Activated CD4-positive, alpha-beta T cell treated with anti-CD3 and anti-CD28 coated beads, Interleukin-2, amount 10 ng/mL, durations not matched to agents 24 days and 14 days (primary cell): ENCODE measurements at places on chromosomes 12 and 14.

- DNase-seq: no peak
These were observed 37.9 kb downstream of the PTPN21 start for GRCh38 chr14:88516861-88517357.

DNA sequence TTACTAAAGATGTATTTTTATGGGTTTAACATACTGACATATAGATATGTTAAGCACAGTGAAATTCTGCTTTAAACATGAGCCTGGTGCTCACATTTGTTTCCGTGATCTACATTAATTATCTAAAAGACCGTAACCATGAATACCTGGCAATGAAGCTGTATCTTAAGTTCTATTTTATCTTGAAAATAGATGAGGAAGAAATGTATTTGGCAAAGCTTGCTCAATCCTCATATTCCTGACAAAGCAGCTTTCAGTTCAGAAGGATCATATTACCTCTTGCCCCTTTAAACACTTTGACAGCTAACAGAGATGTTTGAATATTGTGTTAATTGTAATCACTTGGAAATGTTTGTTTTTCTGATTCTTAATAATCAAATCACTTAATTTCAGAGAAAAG is 9.8 kb downstream of the EPYC start:
- no peak for DNase-seq

GRCh38 chr14:31510222-31510621 is 22.4 kb upstream of the GPR33 start:
- DNase-seq: no peak

DNA sequence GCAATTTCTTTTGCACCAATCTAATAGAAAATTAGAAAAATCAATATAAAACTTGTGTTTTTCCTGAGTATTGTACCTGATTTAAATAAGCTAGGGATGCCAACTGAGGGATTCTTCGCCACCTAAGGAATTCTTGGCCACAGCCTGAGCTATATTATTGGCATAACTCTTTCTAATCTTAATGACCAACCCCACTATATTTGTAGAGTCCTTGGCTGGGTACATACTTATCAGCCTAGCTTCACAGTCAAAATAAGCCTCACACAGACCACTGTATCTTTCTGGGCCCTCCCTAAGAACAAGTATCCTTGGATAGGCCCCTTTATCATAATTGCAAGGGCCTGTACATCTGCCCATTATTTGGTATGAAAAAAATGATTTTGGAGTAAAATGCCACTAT is 247.1 kb downstream of the DUSP6 start:
- DNase-seq: no peak

DNA sequence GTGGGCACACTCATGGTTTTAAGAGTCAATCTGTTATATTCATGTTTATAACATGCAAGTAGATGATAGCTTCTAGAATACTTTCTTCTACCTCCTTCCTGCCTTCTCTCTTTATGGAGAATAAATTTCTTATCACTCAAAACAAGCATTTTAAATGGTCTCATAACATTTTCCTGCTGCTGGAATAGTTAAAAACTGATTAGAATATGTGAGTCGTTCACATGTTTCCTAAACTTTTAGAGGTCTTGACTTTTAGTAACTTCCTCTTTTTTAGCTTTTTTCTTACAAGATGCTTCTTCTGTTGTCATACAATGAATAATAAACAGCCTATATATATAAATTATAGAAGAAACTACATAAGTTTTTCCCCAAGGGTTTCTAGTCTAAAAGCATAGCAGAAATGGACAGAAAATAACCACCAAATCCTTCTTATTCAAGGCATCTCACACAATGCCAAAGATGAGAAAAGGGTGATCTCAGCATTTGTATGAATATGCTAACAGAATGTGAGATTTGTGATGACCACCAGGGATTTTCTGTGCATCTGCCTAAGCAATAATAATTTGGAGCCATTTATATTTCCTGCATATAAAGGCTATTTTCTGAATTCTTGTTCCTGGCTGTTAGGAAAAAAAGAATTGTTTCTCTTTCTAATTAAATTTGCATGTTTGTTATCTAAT is 127.8 kb downstream of the DAAM1 start:
- no peak for DNase-seq

DNA sequence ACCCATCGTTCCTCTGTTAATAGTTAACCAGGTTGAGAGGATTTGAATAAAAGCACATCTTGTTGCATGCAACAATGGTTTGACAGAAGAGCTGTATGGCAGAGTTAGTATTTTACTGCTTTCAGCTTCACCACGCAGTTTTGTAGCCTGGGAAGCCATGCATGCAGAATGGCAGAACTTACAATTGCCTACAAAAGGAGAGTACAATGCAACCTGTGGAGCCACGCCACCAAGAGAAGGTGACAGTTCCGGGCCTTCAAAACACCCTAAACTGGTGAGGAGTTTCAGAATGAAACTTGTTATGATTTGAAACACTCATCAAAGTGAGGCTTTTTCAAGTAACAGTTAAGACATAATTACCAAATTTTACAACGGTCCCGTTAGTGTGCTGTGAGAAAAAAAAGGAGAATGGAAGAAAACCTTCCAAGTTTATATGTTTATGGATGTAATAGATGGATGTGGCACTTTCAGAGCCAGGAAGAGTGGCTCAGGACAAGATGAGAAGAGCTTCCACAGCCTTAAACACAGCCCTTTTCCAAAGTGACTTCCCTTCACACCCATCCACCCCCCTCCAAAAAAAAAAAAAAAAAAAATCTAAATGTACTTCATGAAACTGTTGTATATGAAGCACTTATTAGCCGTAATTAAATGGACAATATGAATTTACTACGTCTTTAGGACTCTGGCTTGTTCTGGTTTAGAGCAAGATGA is 158.7 kb downstream of the EGLN3 start:
- DNase-seq: peak; percentile 56

- DNase-seq: peak; percentile 83
These were observed 5.5 kb upstream of the CELA1 start for GRCh38 chr12:51351913-51352532.

DNA sequence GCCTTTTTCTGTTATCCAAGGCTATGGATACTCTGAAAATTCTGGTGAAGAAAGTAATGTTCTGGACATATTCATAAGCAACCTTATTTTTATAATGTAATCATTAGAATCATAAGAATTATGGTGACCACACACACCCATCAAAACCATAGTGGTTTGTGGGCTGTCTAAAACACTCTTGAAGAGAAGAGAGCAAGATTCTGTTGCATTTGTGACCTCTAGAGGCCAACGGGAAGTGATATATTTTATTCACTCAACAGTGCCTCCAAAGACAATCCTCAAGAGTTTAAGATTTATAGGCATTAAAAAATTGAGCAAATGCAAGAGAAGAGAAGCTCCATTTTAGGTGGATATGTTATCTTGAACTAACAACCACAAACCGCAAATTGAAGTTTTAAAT is 68.5 kb upstream of the LGR5 start:
- DNase-seq: no peak

DNA sequence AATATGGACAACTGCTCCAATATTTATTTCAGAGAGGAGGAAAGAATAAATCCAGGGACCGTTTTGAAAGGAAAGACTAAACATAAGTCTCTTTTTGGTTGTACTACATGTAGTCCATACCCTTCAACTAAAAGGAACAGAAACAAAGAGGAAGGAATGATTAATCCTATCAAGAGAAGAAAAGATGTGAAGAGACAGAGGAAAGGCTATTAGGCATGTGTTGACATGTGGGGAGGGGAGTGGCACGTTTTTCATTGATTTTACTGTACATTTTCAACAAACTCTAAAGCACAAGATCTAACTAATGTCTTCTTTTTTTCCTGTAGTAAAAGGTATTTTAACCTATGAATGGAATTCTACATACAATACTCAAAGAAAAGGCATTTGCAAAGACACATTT is 85.6 kb downstream of the NAV3 start:
- DNase-seq: no peak
